Uterine smooth muscle cell (primary cell): ENCODE measurements at places on chromosomes 7 and 10. TPM values are rescaled to one million over a fixed set of nuclear protein-coding genes. Genes with fewer than 3 reads are reported as not detected.

The FAM24B gene
- 4.2 and 9.0 TPM in 2 replicates for total RNA-seq

The MYL7 gene
- total RNA-seq = not detected in 2 replicates

The IFIT1 gene
- total RNA-seq = 12.7 and 16.4 TPM in 2 replicates

The CH25H gene
- total RNA-seq = 0.25 TPM in 1 of 2 replicates, not detected in the other

The CDHR3 gene
- 4.0 and 5.9 TPM in 2 replicates for total RNA-seq

The MUC12 gene
- total RNA-seq = 0.37 and 0.44 TPM in 2 replicates

The OR9A2 gene
- not detected in 2 replicates for total RNA-seq

The PDE6C gene
- not detected in 2 replicates for total RNA-seq

The EBLN1 gene
- total RNA-seq = not detected in 2 replicates

The PTF1A gene
- not detected in 2 replicates for total RNA-seq

The VSTM4 gene
- total RNA-seq = 1.1 and 2.2 TPM in 2 replicates

The CDK1 gene
- 29.4 and 98.9 TPM in 2 replicates for total RNA-seq

The LRRTM3 gene
- total RNA-seq = under 0.01 TPM in 2 replicates

The DGKI gene
- total RNA-seq = 2.4 and 2.9 TPM in 2 replicates

The CSTF2T gene
- 15.5 and 19.4 TPM in 2 replicates for total RNA-seq

The SYNPO2L gene
- total RNA-seq = under 0.01 TPM in 1 of 2 replicates, not detected in the other

The CALCR gene
- total RNA-seq = not detected in 2 replicates

The NOS3 gene
- 3.3 and 3.7 TPM in 2 replicates for total RNA-seq

The PRKG1 gene
- total RNA-seq = 26.3 and 38.7 TPM in 2 replicates

The PAX4 gene
- not detected in 2 replicates for total RNA-seq

The OPN4 gene
- total RNA-seq = not detected in 2 replicates

The SLC16A9 gene
- 1.1 and 1.2 TPM in 2 replicates for total RNA-seq

The CPVL gene
- 1.1 and 1.4 TPM in 2 replicates for total RNA-seq

The SDHAF3 gene
- total RNA-seq = 17.9 and 22.9 TPM in 2 replicates

The VSTM2A gene
- not detected in 2 replicates for total RNA-seq

The GRID2IP gene
- not detected in 2 replicates for total RNA-seq

The RBM20 gene
- under 0.01 TPM in 2 replicates for total RNA-seq

The IGF2BP3 gene
- total RNA-seq = 3.1 and 3.5 TPM in 2 replicates

The MACROH2A2 gene
- total RNA-seq = 3.9 and 5.5 TPM in 2 replicates

The NYAP1 gene
- total RNA-seq = 1.2 and 2.5 TPM in 2 replicates

The GPR15LG gene
- total RNA-seq = not detected in 2 replicates

The SUN3 gene
- not detected in 2 replicates for total RNA-seq

The ATP5F1C gene
- 223 and 287 TPM in 2 replicates for total RNA-seq

The ING3 gene
- 15.2 and 23.1 TPM in 2 replicates for total RNA-seq

The BMS1 gene
- total RNA-seq = 23.4 and 33.6 TPM in 2 replicates

The HEPACAM2 gene
- 0.11 TPM in 1 of 2 replicates, not detected in the other for total RNA-seq
